GM13976 (cell line): ENCODE measurements at places on chromosomes 12 and 14.

DNA sequence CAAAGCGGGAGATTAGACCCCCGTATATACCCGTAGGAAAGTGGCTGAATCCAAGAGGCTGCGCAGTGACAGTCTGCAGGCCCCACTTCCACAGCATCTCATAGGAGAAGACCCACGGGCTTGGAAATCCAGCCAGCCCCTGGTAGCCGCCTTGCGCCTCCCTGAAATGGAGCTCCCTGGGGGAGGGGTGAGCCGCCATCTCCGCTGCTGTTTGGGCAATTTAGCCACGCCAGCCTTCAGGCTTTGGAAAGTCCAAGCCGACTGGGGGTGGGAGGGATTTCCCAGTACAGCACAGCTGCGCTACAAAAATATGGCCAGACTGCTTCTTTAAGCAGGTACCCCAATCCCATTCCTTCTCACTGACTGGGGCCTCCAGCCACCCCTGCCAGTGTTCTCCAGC lies 53.4 kb downstream of the CAND1 start:
- DNase-seq, result no peak

DNA sequence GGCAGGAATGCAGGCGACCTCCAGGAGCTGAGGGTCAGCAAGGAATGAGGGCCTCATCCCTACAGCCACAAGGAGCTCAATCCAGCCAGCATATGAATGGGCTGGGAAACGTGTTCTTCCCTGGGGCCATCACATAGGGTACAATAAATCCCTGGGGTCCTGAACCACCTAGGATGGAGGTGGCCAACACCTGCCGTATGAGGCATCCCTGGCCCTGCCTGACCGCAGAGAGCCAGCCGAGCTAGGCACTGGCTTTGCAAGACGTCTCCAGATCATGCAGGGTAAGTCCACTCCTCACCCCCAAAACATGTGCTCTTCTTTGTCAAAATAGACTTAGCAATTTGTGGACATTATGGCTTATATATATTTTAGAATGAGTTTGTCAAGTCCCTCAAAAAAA lies 303.7 kb upstream of the DIO3 start:
- no peak for DNase-seq

- no peak for DNase-seq
Measured at GRCh38 chr12:18864900-18865561, 127.1 kb downstream of the CAPZA3 start.

- DNase-seq, result no peak
Measured at GRCh38 chr12:64098709-64099354, 123.3 kb downstream of the KICS2 start.

DNA sequence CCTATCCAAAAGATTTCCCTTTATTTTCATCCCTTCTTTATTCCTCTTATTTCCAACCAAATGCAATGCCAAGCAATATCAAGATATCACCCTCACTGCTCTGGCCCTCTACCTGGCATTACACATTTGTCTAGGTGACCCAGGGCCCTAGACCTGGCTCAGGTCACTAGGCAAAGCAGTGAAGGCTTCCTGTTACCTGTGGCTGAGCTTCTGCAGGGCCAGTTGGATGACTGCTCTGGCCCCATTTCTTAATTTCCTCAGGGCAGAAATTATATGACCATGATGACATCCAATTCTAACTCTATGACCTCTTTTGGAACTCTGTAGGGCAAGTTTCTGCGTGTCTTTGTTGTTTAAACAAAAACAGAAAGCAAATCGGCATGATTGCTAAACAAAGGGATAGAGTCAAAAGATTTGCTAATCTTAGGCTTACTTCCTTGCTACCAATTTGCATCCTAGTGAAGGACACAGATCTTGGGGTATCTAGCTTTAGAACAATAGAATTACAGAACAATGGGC lies 7.4 kb upstream of the CCDC198 start:
- no peak for DNase-seq

GRCh38 chr12:116879509-116880212 lies 1.6 kb downstream of the HRK start:
- DNase-seq, result peak; percentile 31

DNA sequence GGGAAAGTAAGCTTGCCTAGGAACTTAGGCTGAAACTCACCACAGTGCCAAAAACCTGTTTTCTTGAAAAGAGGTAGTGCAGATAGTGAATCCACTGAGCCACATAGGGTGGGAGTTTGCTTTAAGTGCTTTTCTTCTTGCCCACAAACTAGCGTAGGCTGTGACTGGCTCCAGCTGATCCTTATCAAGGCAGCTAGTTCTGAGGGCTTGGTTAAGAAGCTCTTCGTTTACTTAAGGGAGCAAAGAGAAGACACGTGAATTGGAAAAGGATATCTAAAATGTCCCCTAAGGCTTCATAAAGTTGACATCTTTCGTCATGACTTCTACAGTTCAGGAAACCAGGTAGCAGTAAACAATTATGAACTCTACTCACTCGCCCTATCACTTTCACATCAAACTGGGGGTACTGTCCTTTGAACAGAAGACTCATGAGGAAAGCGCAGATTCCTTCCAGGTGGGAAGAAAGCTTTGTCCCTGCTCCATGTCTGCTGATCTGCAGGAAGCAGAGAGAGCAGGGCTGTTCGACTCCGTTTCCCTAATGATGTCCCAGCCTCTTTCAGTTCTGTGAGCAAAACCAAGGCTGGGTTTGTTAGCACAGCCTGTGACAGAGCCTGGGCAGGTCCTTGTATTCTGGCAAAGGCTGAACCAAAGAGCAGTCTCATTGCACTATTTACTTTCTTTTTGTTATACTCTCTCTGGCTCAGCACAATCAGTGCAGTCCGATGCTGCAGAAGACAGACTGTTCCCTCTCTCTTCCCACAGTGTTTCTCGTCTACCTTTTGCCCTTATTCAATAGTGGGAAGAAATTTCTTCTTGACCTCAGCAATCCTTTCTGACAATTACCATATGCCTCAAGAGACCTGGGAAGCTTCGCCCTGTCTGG lies 93.5 kb upstream of the ETV6 start:
- no peak for DNase-seq

DNA sequence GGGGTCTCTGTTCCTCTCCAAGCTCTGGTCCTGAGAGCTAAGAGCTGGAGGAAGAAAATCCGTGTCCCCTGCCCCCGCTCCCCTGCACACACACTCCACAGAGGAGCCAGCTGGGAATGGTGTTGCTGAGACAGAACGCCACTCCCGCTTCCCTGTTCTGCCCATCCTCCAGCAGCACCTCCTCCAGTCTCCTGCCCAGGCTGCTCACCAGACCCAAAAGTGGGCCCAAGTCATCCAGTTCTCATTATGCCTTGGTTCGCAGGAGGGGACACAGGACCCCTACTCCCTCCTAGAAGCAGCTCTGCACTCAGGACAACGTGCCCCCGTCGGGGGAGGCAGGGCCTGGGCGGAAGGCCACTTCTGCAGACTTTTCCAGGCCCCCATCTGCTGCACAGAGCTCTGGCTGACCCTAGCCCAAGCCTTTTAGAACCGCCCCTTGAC lies 830 bp upstream of the TRMT61A start:
- DNase-seq, result no peak

- no peak for DNase-seq
Measured at GRCh38 chr12:113852264-113852663, 113.9 kb downstream of the RBM19 start.

- DNase-seq, result no peak
Measured at GRCh38 chr12:48175613-48176416, 7.6 kb upstream of the CCDC184 start.

DNA sequence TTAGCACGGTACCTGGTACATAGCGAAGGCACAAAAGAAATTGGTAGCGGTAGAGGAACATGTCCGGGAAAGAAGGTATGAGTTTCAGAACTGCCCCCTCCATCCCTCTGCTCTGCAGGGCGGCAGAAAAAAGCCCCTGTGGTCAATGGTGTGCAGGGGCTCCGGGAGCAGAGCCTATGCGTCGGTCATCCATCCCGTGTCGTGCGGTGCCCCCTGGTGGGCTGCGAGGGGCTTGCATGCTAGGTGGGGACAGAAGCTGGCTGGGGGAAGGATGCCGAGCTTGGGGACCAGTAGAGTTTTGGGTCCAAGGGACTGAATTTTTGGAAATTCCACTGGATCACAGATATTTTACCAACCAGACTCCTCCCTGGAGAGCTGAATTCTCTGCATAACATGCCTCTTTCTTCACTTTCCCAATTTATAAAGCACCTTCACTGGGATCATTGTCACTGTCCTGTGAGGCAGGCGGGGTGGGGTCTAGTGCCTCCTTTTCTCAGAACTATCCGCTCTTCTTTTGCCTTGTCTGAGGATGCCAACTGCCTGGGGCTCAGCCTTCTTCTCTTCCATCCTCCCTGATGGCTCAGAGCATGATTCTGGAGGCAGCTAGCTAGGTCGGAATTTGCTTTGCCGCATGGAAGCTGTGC lies 148.7 kb downstream of the SMOC1 start:
- DNase-seq, result peak; percentile 87

GRCh38 chr12:22821985-22822384 lies 197.0 kb downstream of the ETNK1 start:
- DNase-seq, result no peak

- no peak for DNase-seq
Measured at GRCh38 chr12:127774828-127775227, 492.1 kb upstream of the TMEM132C start.

DNA sequence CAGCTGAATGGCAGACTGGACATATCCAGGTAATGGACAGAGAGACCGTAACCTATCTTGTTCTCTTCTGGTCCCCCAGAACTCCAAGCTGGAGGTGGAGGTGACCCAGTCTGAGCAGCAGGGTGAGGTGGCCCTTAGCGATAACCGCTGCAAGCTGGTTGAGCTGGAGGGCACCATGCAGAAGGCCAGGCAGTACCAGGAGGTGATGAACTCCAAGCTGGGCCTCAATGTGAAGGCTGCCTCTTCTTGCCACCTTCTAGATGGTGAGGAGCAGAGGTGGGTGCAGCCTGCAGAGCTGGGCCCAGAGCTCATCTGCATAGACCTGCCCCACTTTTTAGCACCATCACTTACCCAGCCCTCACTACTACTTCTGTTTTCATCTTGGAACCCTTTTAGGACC lies 7.2 kb upstream of the KRT86 start:
- DNase-seq, result no peak

DNA sequence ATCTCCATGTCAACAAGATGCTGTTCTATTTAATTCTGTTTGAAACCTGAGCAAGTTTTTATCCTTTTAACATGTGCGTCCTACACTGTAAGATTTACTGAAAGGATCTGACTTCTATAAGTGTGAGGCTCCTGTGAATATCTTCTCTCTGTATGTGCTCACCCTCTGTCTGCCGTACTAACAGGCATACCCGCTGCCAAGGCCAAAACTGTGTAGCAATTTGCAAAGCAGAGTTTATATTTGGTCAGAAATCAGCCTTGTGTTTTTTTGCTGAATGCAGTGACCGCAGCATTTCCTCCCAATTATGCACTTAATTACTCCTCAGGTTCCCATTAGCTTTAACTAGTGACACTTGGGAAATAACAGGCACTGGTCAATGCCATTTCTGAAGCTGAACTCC lies 12.3 kb downstream of the CHST11 start:
- no peak for DNase-seq

- no peak for DNase-seq
Measured at GRCh38 chr12:12812618-12813119, 477 bp upstream of the DDX47 start.

DNA sequence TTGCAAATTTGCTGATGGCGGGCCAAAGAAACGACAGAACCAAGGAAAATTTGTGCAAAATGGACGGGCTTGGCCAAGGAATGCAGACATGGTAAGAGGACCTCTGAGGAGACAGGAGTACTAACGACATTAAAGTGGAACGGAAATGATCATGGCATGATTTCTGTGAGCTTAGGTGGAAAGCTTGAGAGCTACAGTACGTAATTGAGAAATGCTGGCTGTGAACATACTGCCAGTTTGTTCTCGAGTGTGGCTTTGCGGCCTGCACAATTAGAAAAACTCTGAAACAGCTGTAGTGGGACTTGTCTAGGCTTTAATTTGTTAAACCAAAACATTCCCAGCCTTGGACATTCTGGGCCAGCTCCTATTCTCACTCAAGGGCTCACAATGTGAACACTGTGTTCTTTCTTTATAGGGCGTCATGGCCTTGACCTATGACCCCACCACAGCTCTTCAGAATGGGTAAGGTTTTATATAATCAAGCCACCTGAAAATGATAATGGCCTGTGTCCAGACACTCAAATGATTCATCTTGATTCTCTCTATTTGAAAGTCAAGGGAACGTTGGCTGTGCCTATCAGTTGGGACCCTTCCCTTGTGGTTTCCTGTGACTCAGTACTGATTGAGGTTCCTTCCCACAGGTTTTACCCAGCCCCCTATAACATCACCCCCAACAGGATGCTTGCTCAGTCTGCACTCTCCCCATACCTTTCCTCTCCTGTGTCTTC lies 48.5 kb downstream of the BAZ2A start:
- no peak for DNase-seq
